ENCODE measurements at places on chromosomes 1 and 21. TPM values are rescaled to one million over a fixed set of nuclear protein-coding genes. Genes with fewer than 3 reads are reported as not detected.

SLC25A44 gene
- total RNA-seq, result 20.2 TPM

REN gene
- total RNA-seq, result not detected

SPRR2F gene
- total RNA-seq, result not detected

FBLIM1 gene
- not detected for total RNA-seq

FCRL5 gene
- total RNA-seq, result 0.76 TPM

DNA sequence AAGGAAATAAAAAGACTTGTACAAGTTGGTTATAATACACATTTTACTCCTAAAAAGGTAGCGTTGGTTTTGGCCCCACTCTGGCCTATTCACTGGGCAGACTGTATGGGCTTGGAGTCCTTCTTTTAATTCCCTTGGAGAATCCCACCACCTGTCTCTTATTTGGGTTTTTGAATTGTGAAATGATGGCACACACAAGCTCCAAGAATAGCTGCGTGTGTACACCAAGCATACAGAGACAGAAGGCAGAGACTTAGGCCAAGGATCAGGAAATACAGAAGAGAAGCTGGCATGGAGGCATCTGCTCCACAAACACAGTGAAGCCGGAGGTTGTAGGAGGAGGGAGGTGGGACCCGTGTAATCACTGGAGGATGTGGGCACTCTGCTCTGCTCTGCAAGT is 29.1 kb downstream of the DDR2 start:
- DNase-seq, result no peak

DNA sequence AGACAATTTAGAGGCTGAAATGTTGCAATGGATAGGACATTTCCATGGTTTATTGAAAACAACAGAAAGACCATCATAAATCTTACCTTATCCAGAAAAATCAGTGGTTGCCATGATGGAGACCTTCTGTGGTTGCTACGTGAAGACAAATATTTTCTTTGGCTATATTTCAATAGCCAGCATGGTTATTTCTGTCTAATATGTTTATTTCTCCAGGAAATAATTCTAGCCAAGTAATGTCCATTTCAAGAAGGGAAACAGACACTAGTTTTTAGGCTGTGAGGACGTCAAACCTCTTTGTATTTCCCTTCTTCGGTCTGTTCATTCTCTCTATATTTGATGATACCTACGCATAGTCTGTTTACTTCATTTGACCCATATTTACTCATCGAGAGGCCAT is 49.2 kb upstream of the NFASC start:
- DNase-seq, result no peak

- DNase-seq, result no peak
Measured at GRCh38 chr21:33286600-33287456, 20.7 kb downstream of the IL10RB start.

GRCh38 chr1:207891148-207891547 is 19.8 kb downstream of the CD34 start:
- DNase-seq, result no peak

GRCh38 chr1:1629430-1630190 is 2.4 kb upstream of the MMP23B start:
- DNase-seq, result peak; percentile 85

DNA sequence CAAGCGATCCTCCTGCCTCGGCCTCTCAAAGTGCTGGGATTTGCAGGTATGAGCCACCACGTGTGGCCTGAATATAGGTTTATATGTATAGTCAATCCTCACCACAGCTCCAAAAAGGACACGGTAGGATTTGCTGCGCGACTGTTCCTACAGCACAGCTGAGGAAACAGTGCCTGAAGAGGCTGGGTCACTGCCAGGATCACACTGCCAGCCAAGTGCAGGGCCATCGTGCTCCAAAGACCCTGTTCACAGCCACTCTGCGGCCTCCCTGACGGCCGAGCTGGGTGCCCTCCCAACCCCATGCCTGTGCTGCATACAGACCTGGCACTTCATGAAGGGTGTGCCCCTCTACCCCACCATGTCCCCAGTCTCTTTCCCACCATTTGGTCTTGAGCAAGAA is 71.4 kb downstream of the MRPL37 start:
- no peak for DNase-seq

DNA sequence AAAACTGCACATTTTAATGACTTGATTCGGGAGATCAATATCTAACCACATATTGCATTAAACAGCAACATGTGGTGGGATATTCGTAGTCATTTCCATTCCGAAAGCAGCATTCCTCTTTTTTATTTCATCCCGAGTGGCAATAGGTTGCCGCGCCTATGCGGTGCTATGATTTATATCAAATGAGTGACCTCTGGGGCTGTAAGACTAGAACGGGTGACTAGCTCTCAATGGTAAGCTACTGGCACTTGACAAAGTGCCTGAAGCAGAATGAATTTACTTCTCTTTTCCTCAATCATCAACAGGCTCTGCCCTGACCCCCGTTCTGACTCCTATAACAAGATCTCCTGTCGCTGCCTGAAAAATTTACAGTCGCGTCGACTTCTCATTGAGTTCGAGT is 162.3 kb downstream of the ZNF281 start:
- no peak for DNase-seq

DNA sequence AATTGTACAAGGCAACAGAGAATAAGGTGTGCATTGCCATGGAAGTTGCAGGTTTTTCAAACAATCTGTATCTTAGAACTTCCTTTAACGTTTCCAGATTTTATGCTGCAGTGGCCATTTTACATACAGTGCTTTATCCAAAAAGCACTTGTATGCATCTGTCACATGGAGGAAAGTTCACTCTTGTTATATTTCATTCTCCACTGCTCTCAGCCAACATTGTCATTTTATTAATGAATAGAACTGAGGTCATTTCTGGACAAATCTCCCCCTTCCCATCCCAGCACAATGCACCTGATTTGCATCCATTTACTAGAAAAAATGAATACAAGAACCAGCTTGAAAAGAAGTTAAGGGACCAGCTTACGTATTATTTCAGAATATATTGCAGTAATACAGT is 342.0 kb downstream of the USP25 start:
- DNase-seq, result no peak

DNA sequence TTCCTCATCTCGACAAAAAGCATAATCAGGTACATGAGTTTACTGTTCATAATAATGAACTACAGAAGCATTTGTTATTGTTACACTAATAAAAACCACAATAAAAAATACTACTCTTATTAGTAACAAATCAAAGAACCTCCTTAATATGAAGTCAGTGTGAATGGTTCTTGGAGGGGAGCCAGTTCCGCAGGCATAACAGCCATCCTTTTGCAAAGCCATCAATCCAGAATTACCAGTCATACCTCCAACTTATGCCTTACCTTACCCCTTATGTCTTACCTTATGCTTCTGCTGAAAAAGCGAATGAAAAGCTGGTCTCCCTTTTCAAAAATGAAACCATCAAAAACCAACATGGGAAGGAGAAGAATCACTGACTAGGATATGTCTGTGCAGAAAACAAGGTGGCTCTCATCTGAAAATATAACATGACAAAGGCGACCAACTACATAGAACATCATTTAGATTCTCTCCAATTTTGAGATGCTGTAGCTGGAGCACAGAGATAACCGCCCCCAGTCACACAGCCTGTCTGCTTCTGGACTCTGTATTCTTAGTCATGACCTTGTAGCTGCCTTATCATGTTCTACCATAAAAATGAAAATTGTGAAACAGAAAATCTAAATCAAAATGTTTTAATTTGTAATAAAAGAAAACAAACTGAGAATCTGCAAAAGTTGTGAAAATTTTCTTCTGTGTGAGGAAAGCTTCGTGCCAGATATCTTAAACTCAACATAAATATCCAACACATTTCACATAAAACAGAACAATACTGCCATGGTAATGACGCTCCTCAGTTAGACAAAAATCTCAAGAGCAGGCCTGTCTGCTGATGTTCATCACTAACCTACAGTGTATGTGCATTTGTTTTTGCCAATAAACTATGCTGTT is 438.2 kb downstream of the SMYD3 start:
- no peak for DNase-seq

- DNase-seq, result peak; percentile 57
Measured at GRCh38 chr1:26164036-26164860, 4.5 kb downstream of the C1orf232 start.

- no peak for DNase-seq
Measured at GRCh38 chr1:59693406-59693805, 121.3 kb upstream of the HOOK1 start.

All from T-cell (primary cell).